ENCODE measurements at places on chromosomes 16 and 17. TPM values are rescaled to one million over a fixed set of nuclear protein-coding genes. Genes with fewer than 3 reads are reported as not detected.

Gene DNAAF8
- 1.2 TPM for total RNA-seq

Gene ELMO3
- total RNA-seq = 1.1 TPM

Gene C1QBP
- total RNA-seq = 517 TPM

Gene WWOX
- 10.3 TPM for total RNA-seq

All from A549 treated with Hydrocortisone at 1 μM for 4 hours (cell line).